T-helper 9 cell (primary cell): ENCODE measurements at places on chromosomes 3 and 15.
A peak's percentile ranks its signal among the peaks of the same experiment; 100 is the strongest.

DNA sequence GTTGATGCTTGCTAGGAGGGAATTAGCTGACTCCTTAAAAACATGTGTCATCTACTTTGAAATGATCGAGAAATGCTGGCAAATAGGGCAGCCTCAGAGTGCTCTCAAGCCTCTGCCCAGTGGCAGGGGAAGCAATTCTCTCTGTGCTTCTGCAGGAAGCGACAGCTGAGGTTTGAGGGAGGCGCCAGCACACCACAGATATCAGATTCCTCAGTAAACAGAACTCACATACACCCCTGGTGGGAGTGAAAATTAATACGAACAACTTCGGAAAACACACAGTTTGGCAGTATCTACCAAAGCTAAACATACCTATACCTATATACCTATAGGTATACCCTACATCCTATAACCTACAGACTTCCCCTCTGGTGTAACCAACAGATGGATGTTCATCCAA lies 61.3 kb downstream of the NSMCE3 start:
- no peak for DNase-seq

DNA sequence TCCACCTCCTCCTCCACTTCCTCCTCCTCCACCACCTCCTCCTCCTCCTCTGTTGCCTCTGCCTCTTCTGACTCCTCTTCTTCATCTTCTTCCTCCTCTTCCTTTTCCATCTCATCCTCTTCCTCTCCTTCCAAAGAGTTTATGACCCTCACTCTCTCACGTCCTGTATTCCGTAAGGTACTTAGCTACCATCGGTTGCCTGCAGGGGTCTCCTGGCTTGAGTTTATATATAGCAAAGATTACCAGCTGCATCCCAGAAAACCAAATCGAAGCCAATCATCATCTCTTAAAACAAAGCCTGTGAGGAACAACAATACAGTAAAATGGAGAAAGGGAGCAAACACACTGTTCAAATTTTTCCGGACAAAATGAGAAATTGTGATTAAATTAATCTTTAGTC lies 317.4 kb downstream of the C3orf38 start:
- DNase-seq: no peak

GRCh38 chr15:64891561-64891960 lies 20.1 kb upstream of the ANKDD1A start:
- DNase-seq: no peak

DNA sequence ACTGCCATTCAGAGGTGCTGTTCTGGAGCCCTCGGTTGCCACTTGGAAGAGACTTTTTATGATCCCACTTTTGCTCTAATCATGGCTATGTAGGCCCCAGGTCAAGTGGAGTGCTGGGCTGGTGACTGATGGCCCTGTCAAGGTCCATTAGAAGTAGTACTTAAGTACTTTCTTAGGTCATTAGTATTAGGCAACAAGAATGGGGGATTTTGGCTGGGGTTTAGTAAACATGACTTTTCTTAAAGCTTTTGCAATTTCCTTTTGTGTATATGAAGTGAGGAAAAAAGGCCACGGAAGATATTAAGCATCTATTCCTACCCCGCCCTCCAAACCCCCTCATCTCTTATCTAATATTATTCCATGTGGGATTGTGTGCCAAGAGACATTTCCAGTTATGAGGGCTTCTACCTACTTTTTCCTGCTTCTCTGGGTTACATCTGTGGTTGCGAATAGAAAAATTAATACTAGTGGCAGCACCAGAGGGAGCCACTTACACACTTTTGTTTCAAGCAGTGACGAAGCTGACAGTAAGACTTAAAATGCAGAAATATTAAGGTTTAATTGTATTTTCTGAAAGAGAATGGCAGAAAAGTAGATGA lies 13.9 kb downstream of the NLGN1 start:
- DNase-seq: no peak

DNA sequence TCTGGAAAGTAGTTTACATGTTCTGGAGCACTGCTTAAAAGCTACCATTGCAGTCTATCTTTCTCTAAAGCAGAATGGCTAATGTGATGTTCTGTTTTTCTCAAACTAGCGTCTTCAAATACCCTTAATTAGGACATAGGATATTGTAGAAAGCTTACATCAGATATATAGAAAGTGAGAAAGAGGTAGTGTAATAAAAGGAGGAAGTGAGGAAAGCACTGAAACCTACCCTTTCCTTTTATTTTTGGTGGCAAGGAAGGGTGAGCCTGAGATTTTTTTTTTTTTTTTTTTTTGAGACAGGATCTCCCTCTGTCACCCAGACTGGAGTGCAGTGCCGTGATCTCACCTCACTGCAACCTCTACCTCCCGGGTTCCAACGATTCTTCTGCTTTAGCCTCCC lies 9.4 kb downstream of the SENP2 start:
- no peak for DNase-seq

DNA sequence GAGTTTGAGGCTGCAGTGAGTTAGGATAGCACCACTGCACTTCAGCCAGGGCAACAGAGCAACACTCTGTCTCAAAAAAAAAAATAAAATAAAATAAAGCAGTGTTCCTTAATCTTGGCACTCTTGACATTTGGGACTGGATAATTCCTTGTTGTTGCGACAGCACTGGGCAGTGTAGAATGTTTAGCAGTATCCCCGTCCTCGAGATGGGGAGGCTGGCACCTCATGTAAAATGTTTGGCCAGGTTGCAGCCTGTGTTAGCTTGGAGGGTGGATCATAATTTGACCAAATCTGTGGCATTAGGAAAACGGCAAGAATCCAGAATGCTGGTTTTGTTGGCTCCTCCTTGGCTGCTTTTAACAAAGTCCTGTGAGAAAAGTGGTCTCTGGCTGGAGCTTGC lies 47.0 kb downstream of the ZNF445 start:
- DNase-seq: no peak

DNA sequence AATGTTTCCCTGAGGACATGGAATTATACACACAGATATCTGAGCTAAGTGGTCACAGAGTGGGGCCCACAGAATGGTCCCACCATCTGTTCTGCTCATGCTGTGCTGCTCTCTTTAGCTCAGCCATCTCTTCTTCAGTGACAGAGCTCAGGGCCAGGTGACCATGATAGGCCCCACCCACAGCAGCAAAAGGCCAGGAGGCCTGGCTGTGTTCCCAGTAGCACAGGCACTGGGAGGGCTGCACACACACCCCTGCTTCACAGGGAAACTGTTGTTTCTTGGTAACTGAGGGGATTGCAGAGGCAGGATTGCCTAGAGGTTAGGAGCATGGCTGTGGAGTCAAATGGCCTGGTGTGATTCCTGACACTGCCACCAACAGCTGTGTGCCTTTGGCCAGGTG lies 4.8 kb upstream of the FBXW12 start:
- no peak for DNase-seq

DNA sequence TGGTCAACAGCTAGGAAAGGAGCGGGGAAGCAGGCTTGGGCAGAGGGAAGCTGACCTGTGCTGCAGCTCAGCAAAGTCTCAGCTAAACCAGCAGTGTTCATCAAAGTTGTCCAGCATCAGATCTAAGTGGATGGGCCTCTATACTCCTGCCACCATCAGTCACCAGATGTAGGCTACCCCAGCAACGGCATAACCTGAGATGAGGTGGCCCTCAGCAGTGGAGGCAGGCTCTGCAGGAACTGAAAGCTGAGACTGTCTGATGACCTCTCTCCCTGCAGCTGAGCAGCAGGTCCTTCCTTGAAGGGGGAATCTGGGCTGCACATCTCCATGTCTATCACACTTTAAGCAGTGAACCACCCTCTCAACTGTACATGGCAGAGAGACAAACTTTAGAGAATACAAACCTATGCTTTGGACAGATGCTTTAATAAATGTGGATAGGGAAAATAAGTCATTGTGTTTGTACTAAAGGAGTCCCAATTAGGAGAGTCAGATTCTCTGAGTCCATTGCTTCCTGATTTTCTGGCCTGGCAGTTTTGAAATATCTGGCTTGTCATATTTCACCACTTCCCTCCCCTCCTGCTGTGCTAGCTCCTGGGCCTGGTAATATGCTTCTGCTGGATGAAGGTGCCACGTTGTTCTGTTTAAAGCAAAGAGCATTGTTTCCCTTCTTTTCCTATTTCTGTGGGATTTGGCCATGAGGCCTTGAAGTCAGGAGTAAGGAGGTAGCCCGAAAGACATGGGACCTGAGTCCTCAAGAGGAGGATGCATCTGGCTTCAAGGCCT lies 11.1 kb upstream of the PSTPIP1 start:
- DNase-seq: no peak

DNA sequence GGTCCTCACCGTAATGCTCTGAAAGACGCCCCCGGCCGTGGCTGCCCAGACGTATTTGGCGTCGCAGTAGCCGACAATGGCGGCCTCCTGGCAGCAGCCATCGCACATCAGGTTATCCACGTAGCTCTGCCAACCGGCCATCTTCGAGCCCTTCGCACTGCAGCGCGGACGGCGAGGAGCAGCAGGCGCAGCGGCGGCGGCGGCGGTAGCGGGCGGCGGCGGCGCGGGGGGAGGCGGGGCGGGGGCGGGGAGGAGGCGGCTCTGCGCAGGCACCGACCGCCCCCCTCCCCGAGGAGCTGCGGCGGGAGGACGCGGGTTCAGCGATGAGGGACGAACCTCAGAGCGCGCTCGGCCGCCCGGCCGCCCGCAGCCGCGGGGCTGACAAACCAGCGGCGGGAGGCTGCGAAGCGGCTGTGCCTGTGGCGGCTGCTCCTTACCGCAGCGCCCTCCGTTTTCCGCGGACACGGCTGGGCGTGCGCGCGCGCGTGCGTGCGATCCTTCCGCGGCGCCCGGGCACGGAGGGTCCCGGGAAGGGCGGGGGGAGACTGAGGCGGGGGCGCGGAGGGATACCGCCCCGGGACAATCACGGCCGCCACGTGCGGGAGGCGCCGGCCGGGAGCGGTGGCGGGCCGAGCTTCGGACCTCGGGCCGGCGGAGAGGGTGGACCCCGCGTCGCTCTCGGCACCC lies at the start of gene PFN2:
Gene PFN2, minus strand, starts transcription at position 180 of the 687 bp plus-strand sequence. Its CDS starts 39 bp downstream, at position 141.
- peak; percentile 54 for DNase-seq

GRCh38 chr3:38316356-38317191 lies 30.0 kb upstream of the XYLB start:
- DNase-seq: no peak

- no peak for DNase-seq
Observed at GRCh38 chr3:43372809-43373559, 86.6 kb downstream of the SNRK start.

DNA sequence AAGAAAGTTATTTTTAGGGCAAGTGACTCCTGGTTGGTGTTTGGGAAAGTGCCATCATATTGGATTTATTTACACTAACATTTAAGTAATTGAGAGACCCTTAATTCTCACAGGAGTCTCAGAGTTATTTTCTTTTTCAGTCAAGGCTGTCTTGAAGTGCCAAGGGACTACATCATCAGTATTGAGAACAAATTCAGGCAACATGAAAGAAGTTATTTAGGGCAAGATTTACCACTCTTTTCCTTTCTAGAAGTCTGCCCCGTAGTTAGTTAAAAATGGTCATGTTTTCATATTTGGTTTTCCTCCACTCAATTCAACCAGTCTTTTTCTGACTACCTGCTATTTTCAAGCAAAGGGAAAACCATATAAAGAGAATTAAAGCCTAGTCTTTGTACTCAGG lies 6.1 kb downstream of the B4GALT4 start:
- no peak for DNase-seq

- DNase-seq: no peak
Observed at GRCh38 chr15:69298697-69299441, at the start of gene PAQR5. Gene PAQR5 (plus strand): TSS chr15:69298912. CDS start chr15:69360081, 61,169 bp downstream.

DNA sequence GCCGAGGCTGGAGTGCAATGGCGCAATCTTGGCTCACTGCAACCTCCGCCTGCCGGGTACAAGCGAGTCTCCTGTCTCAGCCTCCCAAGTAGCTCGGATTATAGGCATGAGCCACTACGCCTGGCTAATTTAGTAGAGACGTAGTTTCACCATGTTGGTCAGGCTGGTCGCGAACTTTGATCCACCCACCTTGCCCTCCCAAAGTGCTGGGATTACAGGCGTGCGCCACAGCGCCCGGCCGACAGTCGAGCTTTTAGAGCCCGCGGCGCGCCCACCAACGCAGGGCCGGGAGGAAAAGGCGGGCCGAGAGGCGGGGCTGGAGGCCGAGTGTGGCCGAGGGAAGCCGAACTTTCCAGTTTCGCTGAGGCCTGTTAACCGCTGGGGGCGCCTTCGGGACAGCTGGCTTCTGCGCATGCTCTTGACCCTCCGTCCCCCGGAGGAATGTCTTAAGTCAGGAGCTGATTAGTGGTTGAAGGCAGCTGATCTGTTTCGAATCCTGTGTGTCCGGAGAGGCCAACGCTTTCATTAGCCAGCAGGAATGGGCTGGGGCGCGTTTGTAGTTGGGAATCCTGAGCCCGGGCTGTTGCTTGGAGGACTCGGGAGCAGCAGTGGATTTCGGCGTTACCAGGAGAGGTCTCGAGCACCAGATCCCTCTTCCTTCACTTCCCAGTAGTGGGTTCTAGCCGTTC lies 10.0 kb downstream of the RPLP1 start:
- DNase-seq: peak; percentile 88

GRCh38 chr15:37260255-37260654 lies 159.9 kb upstream of the MEIS2 start:
- no peak for DNase-seq

DNA sequence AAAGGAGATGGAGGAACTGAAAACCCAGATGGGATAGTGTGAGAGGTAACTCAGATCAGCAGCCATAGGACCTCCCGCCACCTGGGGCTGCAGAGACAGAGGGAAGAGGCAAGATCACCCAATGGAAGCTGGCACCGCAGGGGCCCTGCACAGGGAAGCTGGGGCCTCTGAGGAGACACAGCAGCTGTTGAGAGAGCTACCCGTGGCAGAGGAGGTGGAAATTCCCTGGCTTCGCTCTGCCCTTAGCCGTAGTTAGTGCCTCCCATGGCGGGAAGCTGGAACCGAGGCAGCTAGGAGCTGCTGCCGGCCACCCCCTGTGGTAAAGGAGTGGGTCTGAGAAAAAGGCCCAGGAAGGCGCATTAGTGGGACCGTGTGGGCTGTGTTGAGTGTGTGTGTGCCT lies 18.0 kb upstream of the PLXNA1 start:
- DNase-seq: no peak

DNA sequence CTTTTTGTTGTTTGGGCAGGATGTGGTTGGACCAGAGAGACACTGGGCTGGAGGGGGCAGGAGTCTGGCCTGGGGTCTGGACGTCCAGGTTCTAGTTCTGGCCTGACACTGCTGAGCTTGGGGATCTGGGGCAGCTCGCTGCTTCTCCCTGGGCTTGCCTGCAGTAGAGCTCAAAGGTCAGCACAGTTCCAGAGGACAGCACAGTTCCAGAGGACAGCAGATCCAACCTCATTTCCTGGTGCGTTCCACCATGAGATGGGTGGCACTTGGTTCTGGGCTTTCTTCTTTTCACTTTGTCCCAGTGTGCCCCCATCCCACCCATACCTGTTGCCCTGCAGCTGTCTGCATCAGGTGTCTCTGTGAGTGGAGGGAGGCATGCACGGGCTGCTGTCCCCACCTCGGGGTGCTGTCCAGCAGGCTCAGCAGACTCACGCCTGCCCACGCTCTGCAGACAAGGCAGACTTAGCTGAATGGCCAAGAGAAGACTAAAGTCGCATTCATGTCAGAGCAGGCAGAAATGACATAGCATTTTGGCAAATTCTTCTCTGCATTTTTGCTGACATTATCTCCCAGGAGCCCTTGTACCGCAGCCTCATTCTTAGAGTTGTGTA lies 16.7 kb downstream of the CACNA2D3 start:
- DNase-seq: no peak

- no peak for DNase-seq
Observed at GRCh38 chr3:189272500-189273119, 100.8 kb downstream of the TPRG1 start.
